Right cardiac atrium (tissue), 5 donors: ENCODE measurements at places on chromosomes 4 and X.
A peak's percentile ranks its signal among the peaks of the same experiment; 100 is the strongest.

GRCh38 chr4:150139297-150139865 lies 61.1 kb downstream of the DCLK2 start:
- DNase-seq: no peak

GRCh38 chr4:150938417-150938816 lies 76.7 kb downstream of the LRBA start:
- DNase-seq: no peak

GRCh38 chr4:16814361-16814760 lies 84.1 kb downstream of the LDB2 start:
- no peak for DNase-seq

GRCh38 chr4:94941706-94942105 lies 184.0 kb downstream of the BMPR1B start:
- no peak for DNase-seq

- no peak for DNase-seq
These were observed 72.5 kb downstream of the DDIT4L start for GRCh38 chr4:100117750-100118149.

GRCh38 chr4:78776729-78777575 lies 802 bp downstream of the BMP2K start:
- DNase-seq: peak; percentile 67

- no peak for DNase-seq
These were observed 29.5 kb upstream of the NUP54 start for GRCh38 chr4:76177709-76178108.

DNA sequence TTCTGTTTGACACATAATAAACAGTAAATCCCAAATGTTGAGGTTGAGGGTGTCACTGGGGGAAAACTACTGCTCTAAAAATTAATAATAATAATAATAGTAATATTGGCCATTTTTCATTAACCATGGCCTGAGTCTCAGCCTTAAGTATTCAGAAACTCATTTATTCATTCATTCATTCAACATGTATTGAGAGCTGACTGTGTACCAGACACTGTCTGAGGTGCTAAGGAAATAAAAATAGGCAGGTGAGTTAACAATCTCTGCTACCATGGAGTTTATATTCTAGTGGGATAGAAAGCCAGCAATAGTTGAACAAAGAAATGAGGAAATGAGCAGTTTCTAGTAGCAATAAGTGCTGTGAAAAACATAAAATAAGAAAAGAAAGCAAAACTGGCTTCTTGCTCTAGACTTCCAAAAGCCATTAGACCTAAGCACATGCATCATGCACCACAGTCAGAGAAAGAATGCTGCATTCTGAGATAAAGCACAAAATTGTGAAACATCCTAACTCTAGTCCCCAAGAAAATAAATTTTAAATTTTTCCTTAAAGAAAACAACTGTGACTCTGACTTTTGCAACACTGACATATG lies 278.7 kb downstream of the RCHY1 start:
- no peak for DNase-seq
